ENCODE measurements at places on chromosomes 1 and 21.
A peak's percentile ranks its signal among the peaks of the same experiment; 100 is the strongest.

GRCh38 chr1:169487133-169487532 is 1.4 kb upstream of the SLC19A2 start:
- DNase-seq = no peak

- no peak for DNase-seq
These were observed 9.2 kb upstream of the TACSTD2 start for GRCh38 chr1:58586271-58586670.

DNA sequence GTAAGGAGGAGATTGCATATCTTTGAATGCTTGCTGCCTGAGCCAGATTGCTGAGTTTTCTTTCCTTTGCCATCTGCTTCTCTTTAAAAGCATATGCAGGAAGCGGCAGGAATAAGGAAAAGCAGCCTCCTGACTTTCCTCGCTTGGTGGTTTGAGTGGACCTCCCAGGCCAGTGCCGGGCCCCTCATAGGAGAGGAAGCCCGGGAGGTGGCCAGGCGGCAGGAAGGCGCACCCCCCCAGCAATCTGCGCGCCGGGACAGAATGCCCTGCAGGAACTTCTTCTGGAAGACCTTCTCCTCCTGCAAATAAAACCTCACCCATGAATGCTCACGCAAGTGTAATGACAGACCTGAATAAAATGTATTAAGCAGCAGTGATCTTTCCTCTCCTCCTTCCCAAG is 1.5 kb downstream of the CORT start:
- DNase-seq = no peak

- no peak for DNase-seq
These were observed 134.2 kb downstream of the NCAM2 start for GRCh38 chr21:21132390-21132789.

GRCh38 chr1:83500987-83501591 is 497.8 kb downstream of the TTLL7 start:
- DNase-seq = no peak

- no peak for DNase-seq
These were observed 74.1 kb upstream of the PLA2G4A start for GRCh38 chr1:186754542-186755145.

DNA sequence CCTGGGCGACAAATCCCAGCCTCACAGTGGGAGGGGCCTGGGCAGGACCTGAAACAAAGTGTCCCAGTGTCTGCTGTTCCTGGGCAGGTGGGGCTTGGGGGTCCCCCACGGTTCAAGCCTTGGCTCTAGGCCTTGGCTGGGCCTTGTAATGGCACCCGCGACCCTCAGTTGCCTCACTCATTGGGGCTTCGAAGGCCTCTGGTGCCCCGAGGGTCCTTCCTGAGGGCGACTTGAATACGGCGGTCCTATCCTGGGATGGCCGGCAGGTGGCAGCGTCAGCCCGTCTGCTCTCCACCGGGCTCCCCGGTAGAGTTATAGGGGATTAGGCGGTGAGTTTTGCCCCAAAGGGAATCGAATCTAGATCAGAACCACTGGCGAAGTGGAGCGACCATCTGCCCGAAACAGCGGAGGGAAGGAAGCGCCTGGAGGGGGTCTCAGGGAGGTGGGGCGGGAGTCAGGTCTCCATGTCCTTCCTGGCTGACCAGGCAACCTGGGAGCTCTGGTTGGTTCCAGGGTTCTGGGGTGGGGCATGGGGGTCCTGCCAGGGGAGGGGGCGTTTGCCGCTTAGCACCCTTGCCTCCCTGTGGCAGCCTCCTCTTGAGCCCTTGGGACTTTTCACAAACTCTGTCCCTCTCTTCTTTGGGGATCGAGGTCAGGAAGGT is 2.1 kb upstream of the PEX10 start:
- DNase-seq = peak; percentile 79

- DNase-seq = no peak
These were observed 18.5 kb downstream of the FAM89A start for GRCh38 chr1:231021540-231022031.

DNA sequence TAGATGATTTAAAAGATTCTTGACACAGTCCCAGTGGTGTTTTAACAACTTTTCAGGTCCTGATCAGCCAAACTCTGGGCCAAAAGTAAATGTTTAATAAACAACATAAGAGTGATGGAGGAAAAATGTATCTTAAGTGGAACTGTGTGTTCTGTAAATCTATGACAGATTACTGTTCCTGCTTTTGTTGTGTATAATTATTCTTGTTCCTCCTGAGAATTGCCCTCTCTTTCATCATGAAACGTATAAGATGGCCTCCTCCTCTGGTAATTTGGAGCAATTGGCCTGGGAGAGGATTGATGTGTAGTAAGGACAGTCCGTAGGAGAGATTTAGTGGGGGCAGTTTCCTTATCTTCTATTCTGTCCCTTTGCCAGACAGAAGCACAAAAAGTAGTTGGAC is 34.5 kb downstream of the GALNT2 start:
- no peak for DNase-seq

- no peak for DNase-seq
These were observed 3.9 kb upstream of the KCNA2 start for GRCh38 chr1:110610084-110610483.

DNA sequence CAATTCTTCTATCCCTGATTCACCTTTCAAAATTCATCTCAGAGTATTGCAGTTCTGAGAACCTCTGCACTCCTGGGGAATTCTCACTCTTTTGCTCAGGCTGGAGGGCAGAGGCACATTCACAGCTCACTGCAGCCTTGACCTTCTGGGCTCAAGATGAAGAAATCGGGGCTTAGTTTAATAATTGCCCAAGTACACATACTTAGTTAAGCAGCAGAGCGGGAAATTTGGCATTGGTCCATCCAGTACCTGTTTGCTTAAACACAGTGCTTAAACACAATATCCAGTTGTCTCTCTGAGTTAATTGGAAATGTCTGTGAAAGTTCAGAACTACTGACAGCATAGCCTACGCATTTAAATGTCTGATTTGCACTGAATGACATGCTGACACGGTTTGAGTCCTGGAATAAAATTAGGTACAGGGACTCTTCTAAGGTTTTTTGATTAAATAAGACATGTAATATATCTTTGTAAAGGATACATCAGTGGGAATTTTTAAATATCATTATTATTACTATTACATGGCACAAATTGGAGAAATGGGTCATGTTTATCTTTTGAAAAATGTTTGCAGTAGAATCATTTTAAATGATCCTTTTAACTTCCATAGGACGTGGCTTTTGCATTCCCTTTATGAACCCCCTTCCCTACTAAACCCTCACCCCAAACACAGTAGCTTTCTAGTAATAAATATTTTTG is 337.4 kb downstream of the SRGAP2C start:
- no peak for DNase-seq

DNA sequence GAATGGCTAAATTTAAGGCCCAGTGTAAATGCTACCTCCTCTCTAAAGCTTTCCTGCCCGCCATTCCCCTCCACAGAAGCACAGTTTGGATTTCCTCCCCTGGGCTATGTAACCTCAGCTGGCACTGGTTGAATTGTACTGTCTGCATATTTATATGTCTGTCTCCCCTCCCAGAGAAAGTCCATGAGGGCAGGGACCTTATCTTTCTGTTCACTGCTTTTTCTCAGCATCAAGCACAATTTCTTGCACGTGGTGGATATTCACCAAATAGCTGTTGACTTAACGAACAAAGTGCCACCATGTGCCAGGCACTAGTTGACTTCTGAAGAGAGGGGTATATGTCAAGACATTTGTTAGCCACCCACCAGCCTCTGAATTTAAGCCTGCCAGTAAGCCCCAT is 9.5 kb upstream of the PDIK1L start:
- no peak for DNase-seq

- DNase-seq = no peak
These were observed 50.9 kb upstream of the CNIH3 start for GRCh38 chr1:224565186-224565585.

GRCh38 chr21:33010931-33011330 is 14.8 kb upstream of the OLIG2 start:
- DNase-seq = no peak

DNA sequence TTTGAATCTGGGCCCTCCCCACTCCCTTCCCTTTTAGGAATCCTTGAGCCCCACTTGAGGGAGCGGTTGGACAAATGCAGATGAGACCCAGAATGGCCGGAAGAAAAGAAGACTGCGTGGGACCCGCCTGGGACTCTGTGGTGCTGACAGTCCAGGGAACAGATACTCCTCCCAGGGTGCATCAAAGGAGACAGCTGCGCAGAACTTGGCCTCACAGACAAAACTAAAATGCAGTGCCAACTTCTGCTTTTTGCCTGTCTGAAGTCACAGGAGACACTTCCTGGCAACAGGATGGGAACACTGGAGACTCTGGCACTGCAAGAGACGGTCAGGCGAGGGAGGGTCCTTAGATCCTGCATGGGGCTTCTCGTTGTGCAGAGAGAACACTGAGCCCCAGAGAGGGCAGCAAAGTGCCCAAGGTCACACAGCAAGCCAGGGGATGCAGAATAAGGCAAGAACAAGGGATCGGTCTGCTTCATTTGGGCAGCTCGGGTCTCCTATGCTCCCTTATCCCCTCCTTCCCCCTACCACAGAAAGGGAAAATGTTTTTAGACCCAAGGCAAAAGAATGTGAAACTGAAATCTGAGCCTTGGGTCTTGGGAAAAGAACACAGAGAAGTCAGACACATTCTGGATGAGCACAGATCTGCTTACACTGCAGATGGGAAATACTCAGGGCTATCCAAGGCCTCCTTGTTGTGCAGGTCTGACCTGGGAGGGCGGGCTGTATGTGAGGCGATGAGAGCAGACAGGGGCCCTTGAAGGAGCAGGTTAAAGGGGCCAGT is 182.4 kb downstream of the TRABD2B start:
- no peak for DNase-seq

DNA sequence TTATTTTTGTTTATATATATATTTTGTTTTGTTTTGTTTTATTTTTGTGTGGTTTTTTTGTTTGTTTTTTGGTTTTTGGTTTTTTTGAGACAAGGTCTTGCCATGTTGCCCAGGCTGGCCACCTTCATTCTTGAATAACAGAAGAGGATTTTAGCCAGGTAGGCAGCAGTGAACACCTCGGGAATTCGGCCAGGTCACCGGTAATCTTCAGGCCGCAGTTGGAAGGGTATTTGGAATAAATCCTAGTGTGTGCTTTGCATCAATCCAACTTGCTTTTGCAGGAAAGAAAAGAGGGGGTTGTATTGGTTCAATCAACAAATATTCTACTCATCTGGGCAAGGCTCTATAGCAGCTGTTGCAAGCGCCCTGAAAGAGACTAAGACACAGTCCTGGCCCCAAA is 53.9 kb downstream of the MT1HL1 start:
- no peak for DNase-seq

DNA sequence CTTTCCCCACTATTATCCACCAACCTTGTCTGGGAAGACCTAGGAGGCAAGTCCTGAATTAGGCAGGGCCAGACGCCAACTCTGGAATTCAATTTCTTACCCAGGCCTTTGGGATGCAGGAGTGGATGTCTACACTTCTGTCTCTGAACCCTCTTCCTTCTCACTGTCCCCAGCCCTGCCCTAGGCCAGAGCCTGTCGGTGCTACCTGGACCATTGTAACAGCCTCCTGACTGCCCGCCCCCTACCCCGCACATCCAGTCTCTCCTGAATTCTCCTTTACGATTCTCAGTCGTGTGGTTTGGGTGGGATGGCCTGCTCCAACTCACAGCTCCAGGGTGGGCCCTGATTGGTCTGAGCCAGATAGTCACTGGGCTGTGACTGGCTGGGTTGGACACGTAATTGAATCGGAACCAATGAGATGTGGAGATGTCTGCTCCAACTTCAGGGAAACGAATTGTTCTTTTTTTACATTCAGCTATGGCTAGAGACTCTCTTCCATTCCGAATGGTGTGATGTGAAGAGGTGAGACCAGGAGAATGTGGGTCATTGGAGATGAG is 304.6 kb downstream of the PTPRU start:
- no peak for DNase-seq

DNA sequence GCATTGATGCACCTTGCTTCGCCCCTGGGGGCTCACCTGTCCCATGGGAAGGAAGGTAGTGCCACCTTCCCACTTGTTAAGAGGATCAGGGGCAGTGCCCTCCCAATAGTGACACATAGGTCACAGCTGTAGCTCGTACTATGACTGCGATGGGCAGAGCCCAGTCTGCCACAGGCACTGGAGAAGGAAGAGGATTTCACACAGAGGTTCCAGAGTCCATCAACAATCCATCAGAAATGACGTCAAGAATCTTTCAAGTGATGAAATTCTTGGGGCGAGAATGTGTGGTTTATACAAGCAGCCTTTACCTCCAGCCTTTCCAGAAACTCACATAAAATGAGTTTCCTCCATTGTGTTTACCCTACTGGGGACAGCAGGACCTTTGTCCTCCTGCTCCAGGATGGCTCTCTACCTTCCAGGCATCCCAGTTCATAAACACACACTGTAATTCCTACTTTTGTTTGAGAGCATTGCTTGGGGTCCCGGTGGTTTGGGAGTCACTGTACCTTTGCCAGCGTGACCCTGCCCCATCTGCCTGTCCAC is 260.6 kb upstream of the VAMP3 start:
- no peak for DNase-seq

- DNase-seq = no peak
These were observed 22.7 kb downstream of the NCF2 start for GRCh38 chr1:183567584-183567983.

- no peak for DNase-seq
These were observed 6.1 kb upstream of the SFN start for GRCh38 chr1:26856604-26857469.

GRCh38 chr21:15285556-15285955 is 220.8 kb upstream of the NRIP1 start:
- no peak for DNase-seq

DNA sequence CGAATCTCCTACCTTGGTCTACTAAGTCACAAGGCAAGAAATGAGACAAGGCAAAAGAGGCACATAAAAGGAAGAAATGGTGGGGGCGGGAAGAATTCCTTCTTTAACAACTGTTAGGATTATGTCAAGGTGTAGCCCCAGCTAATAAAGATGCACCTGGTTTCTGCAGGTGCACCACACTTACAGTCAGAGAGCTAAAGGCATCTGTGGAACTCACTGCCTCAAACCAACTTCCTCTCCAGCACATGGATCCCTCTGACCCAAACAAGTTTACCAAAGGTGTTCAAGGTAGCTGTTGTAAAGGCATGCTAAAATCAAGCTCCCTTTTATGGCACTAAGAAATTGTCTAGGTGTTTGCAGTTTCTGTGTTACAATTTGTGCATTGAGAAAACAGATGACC is 38.1 kb downstream of the TGFBR3 start:
- DNase-seq = no peak

DNA sequence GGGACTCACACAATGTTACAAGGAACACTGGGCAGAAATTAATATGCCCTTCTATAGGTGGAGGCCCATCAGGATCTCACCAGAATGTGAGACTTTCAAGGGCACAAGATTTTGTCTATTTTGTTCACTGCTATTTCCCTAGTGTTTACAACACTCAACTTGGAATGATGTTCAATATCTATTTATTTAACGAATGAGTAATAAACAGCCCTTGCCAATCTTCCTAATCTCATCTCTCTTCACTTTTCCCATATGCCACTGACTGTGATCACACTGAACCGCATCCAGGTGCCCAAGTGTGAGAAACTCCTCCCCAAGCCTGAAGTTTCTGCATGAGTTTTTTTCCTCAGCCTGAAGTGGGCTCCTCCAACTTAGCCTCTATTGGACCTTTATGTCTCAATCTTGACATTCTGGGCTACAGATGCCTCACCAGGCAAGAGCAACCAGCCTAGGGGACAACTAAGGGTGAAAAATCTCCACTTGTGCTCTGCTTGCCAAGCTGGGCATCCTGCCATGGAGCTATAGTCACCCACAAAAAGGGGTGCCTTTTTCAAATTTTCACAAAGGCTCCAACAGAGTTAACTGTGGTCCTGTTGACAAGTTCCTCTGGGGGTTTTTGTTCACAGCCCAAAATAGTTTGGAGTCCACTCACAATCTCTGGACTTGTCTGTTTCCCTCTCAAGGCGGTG is 105.6 kb downstream of the PLPP3 start:
- DNase-seq = no peak

- no peak for DNase-seq
These were observed 3.7 kb downstream of the CAMTA1 start for GRCh38 chr1:6788946-6789345.

Measured in stimulated activated CD4-positive, alpha-beta T cell treated with anti-CD3 and anti-CD28 coated beads, Interleukin-12 subunit alpha, Interleukin-12 subunit beta, amount 100 ng/mL, for 4 hours (primary cell).